Immature natural killer cell (primary cell): ENCODE measurements at places on chromosomes 4 and X.

DNA sequence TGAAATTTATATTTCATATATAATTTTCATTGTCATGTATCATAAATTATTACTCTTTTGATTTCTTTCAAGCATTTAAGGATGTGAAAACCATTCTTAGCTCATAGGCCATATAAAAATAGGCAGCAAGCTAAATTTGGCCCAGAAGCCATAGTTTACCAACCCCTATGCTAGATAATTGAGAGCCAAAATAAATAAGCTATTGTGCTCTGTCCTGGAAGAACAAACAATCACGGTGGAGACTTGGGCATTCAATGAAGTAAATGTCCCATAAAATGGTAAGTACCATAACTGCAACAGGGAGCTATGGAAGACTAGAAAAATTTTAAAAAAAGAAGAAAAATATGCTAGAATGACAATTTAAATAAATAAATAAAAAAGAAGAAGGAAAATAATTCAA lies 60.9 kb upstream of the PACRGL start:
- no peak for DNase-seq

- peak; percentile 90 for DNase-seq
Observed at GRCh38 chrX:131792356-131792749, 230.7 kb upstream of the STK26 start.

GRCh38 chr4:37648084-37648817 lies 37.9 kb downstream of the RELL1 start:
- DNase-seq = no peak

- DNase-seq = no peak
Observed at GRCh38 chr4:169263791-169264392, 6.9 kb downstream of the SH3RF1 start.

DNA sequence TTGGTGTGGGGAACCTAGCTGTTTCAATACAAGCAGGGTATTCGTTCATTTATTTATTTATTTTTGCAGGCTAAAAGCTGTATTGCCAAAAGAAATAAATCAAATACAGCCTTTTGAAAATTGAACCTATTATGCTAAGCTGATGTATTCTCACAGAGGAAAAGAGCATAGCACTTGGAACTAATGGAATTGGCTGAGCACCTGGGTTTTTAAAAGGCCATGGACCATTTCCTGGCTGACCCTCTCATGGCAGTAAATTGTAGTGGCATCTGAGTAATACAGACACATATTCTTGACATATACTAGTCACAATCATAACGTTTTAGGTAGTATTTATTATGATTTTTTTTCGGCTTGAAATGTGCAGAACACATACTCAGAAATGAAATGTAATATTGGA lies 71.8 kb upstream of the ALG13 start:
- no peak for DNase-seq

- DNase-seq = no peak
Observed at GRCh38 chr4:74181219-74181618, 23.3 kb downstream of the MTHFD2L start.
